ENCODE measurements at places on chromosomes 1 and 21.

- peak; percentile 3 for DNase-seq
Observed at GRCh38 chr1:233662575-233663304, 48.8 kb downstream of the KCNK1 start.

GRCh38 chr1:227949954-227950734 is 2.4 kb upstream of the WNT9A start:
- DNase-seq = no peak

- peak; percentile 83 for DNase-seq
Observed at GRCh38 chr1:41758904-41759548, 159.7 kb downstream of the HIVEP3 start.

GRCh38 chr1:31689854-31690253 is 14.0 kb downstream of the COL16A1 start:
- DNase-seq = peak; percentile 98

DNA sequence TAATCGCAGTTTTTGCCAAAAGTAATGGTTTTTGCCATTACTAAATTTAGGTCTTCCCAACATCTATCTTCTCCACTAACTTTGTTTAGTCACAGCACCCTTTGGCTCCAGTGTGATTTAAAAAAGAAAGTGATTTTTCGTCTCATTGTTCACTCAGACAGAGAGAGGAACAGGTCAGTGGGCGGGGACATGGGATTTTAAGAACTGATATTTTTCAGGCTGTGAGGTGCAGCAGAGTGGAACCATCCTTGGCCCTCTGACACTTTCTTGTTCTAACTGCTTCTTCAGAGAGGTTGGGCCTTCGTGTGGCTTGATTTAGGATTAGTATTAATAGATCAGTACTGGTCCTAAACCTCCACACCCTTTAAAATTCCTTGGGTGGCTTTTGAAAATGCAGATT is 38.8 kb downstream of the CASQ2 start:
- DNase-seq = no peak

- DNase-seq = peak; percentile 80
Observed at GRCh38 chr1:31705080-31705866, 1.5 kb upstream of the COL16A1 start.

DNA sequence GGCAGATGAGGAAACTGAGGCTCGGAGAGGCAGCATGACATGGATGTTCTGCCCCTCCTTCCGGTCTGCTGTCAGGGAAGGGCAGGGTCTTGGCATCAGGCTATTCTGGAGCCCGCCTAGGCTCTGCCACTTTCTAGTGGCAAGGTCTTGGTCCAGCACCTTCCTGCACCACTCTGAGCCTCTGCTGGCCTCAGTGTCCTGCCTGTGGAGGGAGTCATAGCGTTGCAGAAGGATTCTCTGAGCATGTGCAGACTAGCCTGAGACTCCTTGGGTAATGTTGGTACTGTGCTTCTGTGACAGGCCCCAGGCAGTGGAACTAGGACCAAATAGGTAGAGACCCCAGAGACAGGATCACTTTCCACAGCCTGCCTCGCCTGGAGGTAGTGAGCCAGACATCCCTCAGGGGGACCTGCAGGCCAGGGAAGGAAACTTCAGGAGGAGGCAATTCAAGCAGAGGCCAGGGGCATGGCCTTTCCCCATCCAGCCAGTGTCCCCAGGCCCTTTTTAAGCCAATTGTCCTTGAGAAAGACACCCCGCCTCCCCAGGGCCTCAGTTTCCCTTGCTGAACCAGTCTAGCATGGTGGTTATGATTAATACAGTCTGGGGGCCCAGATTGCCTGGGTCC is 10.6 kb downstream of the EDN2 start:
- DNase-seq = no peak

DNA sequence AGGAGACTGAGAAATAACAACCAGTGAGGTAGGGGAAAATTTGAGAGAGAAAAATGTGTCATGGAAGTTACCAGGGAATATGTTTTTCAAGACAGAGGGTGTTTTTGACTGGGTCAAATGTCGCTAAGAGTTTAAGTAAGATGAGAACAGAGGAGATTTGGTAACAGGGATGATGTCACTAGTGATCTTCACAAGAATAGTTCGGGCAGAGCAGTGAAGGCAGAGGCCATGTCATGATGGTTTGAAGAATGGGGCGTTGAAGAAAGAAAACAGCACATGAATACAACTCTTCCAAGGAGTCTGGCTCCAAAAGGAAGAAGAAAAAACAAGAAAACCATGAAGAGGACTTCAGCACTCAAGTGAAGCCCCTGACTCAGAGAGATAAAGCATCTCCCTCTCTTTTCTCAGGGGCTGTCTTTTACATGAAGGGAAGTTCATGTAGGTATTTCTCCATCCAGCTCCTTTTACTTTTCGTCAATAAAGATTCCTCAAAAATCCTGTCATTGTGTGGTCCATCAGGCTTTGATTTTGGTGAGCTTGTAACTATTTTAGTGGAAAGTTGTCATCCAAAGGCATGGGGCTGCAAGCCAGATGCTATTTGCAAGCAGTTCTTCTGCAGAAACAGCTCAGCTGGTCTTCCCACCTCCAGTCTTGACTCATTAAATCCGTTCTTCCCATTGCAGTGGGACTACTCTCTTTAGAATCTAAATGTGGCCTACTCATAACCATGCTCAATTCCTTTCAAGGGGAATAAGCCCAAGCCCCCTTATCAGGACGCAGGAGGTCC is 397.3 kb downstream of the LMX1A start:
- no peak for DNase-seq

DNA sequence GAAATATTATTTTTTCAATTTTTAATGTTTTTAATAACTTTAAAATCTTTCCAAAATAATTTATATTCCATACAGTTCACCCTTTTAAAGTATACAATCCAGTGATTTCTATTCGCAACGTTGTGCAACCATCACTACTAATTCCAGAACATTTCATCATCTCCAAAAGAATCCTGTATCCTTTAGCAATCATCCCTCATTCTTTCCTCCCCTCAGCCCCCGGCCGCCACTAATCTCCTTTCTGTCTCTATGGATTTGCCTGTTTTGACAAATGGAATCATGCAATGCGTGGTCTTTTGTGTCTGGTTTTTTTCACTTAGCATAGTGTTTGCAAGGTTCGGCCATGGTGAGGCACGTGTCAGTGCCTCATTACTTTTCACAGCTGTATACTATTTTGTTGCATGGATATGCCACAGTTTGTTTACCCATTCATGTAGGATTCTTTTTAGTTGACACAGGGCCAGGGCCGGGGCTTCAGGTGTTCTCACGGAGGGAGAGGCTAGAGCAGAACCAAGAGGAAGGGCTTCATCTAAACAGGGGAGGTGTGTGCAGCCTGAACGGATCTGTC is 40.6 kb upstream of the ZBTB40 start:
- DNase-seq = no peak

DNA sequence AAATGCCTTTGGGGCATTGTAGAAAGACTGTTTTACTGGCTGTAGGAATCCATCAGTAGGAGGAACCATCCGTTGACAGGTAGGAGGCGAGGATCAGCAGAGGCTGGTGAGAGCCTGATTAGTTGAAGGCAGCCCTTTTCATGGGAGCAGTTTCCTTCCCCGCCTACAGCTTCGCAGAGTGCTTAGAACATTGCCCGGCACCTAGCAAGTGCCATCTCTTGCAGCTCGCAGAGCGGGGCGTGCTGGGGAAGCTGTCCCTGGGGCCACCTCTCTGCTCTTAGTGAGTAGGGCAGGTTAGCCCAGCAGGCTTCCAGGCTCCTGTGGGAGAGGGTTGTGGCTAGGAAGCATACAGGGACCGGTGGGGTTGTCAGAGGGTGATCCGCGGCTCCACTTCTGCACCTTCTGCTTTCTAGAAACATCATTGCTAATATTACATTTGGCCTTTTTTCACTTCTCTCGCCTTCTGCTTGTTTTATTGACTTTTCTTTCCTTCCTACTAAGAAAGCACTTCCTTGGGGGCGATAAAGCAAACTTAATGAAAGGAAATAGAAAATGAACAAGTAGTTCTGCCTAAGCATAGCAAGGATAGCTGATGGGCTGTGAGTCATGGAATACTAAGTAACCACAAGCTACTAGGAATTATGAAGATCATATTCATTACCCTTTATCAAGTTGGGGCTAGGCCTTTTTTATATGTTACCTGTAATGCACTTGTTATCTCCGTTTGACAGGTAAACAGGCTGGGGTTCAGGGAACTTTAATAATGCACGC is 176.7 kb downstream of the GALNT2 start:
- DNase-seq = peak; percentile 46

- DNase-seq = no peak
Observed at GRCh38 chr1:183394435-183394834, 23.7 kb downstream of the NMNAT2 start.

DNA sequence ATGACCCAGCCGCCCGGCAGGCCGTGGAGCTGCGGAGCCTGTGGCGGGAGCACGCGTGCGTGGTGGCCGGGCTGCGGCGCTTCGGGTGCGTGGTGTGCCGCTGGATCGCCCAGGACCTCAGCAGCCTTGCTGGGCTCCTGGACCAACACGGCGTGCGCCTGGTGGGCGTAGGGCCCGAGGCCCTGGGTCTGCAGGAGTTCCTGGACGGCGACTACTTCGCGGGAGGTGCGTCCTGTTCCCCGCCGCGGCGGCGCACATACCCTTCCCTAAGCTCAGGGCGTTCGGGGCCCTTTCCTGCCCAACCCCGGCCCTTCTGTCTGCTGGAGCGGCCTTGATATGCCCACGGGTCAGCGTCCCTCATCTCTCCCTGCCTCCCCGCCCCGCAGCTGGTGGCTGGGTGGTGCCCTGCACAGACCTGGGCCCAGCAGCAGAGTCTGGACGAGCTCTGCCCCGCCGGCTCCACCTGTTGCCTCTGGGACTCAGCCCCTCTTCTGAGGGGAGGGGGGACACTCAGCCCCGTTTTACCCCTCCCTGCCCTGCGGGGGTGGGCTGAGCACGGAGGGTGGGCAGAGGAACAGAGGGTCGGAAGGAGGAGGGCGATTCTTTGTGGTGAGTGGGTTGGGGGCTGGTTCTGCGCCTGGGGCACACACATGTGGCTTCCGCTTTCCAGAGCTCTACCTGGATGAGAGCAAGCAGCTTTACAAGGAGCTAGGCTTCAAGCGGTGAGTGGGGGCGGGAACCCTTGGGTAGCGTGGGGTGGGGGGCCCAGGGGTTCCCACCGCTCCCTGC is 688 bp downstream of the PRXL2B start:
- peak; percentile 23 for DNase-seq

- DNase-seq = no peak
Observed at GRCh38 chr1:188240772-188241406, 1412.1 kb downstream of the PLA2G4A start.

Data from fibroblast of skin of back (primary cell).